Activated CD4-positive, alpha-beta T cell treated with anti-CD3 and anti-CD28 coated beads, Interleukin-2, amount 50 U/mL, for 4 hours (primary cell): ENCODE measurements at places on chromosomes 11 and 22.

GRCh38 chr11:704781-705645, 1.0 kb upstream of the EPS8L2 start:
- DNase-seq, result no peak

DNA sequence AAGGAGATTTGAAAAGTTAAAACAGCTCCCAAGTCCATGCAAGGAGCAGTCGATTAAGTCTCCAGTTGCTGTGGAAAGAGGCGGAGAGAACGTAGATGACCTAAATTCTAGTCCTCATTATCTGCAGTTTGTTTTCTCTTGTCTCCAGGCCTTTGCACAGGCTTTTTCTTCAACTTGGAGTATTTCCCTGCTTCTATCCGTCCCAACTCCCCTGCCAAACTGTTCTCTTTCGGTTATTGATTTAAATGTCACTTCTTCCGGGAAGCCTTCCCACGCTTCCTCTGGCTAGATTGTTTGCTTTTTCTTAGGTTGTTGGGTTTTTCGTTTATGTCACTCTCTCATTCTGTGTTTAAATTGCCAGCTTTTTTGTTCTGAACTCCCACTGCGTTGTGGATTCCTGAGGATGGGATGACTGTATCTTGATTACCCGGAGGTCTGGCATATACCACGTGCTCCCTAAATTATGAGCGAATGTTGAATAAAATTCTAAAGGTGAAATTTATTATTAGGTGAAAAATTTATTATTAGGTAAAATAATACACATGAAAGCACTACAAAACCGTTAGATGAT, 463 bp downstream of the TMEM126B start:
- peak; percentile 42 for DNase-seq

DNA sequence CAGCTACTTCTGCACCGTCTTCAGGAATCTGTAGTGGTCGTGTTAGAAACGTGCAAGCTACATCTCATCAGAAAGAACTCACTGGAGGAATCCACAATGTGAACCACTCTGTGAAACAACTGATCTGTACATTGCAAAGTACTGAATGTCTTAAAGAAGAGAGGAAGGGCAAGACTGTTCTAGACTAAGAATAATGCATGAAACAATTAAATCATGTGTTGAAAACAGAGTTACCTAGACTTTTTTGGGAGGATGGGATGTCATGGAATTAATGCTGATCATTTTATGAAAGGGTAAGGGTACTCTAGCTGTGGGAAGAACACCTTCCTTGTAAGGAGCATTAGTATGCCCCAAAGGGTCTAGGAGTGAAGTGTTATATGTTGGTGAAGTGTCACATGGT, 60.6 kb upstream of the YPEL1 start:
- DNase-seq, result no peak

GRCh38 chr11:119852741-119853140, 123.7 kb upstream of the NECTIN1 start:
- DNase-seq, result no peak
